Progenitor cell of endocrine pancreas (in vitro differentiated cells): ENCODE measurements at places on chromosomes 7 and 10. TPM values are rescaled to one million over a fixed set of nuclear protein-coding genes. Genes with fewer than 3 reads are reported as not detected.

- no peak for DNase-seq
Measured at GRCh38 chr7:101174322-101174854, 5.7 kb downstream of the NAT16 start.

TMEM225B gene
- total RNA-seq, result 0.91 and 1.4 TPM in 2 replicates

- no peak for DNase-seq
Measured at GRCh38 chr10:30861976-30862375, 169.7 kb downstream of the ZNF438 start.

DNA sequence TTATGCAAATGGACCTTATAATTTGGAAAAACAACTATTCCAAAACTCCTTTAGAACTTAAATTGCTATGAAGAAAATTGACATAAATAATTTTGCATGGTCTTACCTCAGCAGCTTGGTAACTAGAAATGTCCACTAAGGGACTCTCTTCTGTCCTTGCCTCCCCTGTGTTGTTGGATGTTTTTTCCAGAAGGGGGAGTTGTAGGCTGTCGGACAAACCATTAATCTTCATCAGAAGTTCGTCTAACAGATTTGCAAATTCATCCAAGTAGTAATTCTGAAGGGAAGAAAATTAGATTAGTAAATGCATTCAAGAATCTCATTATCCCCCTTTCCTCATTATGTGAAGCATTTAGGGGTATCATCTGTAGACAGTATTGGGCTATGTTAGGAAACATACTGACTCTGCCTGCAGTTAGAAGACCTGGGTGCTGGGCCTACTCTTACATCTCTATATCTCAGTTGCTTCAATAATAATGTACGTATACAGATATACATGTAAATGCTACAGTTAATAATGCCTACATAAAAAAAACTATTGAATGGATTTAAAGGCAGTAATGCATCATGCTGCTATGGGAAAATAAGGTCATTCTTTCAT, 155.6 kb downstream of the PKD1L1 start:
- no peak for DNase-seq

DNA sequence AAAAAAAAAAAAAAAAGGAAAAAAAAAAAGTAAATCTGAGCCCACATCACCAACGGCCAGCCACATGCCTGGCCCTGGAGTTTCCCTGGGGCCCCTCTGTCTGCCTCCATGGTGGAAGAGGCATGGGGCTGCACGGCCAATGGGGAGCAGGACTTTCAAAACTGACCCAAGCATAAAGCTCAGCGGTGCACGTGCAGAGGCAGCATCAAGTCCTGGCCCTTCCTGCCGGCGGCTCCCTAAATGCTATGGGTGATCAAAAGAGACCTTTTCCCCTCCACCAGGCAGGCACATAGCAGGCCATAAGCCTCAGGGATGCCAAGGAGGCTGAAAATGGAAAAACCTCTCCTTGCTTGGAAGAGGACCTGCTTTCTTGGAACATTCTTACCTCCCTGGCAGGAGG, 94.3 kb downstream of the OAT start:
- no peak for DNase-seq
